ENCODE measurements at places on chromosomes 1 and 21.

DNA sequence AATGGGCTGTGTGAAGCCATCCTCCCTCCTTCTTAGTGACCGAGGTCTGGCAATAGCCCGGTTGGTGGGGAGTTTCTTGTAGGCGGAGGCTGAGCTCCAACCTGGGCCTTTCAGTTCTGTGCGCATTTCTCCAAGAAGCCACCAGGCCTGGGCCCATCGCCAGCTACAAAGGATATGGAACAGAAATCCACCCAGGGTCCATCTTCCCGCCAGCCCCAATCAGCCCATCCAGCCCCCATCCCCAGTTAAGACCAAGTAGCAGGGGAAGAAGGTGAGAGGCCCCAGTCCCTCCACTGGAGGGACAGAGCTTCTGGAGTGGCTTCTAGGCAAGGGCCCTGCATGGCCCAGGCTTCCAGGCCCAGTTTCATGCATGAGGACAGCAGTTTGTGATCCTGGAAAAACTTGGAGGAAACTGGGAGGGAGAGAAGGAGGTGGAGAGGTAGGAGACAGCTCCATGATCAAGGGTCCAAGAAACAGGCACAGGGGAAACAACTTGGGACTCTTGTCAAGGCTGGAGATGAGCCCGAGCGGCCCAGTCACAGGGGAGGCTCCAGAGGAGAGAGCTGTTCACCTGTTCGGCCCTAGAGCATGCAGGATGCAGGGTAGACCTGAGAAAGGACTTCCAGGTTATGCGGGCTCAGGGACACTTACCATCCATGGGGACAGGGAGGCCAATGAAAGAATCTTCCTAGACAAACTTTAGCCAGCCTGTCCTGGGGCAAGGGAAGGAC, 261.2 kb downstream of the PTPRU start:
- DNase-seq, result no peak

GRCh38 chr1:239125027-239125426, 261.3 kb upstream of the CHRM3 start:
- no peak for DNase-seq

GRCh38 chr21:38039841-38040240, 123.6 kb upstream of the KCNJ6 start:
- no peak for DNase-seq

DNA sequence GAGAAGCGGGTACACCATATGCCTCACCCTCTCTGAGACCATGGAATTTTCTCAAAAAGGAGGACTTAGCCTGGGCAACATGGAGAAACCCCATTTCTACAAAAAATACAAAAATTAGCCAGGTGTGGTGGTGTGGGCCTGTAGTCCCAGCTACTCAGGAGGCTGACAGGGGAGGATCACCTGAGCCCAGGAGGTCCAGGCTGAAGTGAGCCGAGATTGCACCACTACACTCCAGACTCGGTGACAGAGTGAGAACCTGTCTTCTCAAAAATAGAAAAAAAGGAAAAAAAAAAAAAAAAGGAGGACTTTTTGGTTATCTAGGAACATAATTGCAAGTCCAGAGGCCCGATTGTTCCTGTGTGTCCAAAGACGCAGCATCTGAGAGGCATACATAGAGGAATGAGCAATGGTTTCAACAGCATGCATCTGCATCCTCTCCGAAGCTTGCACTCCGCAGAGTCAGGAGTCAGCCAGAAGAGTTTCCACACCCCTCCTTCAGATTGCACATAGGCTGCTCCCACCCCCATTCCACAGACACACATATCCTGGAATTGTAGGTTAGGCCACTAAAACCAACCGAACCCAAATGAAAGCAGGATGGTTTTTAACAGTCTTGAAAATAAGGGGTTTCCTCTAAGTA, 2.5 kb upstream of the TBX15 start:
- no peak for DNase-seq

GRCh38 chr1:72137656-72138055, 144.7 kb downstream of the NEGR1 start:
- DNase-seq, result no peak

GRCh38 chr21:39159342-39160063, 23.7 kb downstream of the PSMG1 start:
- DNase-seq, result no peak

GRCh38 chr1:54545916-54546635, 2.0 kb upstream of the ACOT11 start:
- DNase-seq, result no peak

- no peak for DNase-seq
Observed at GRCh38 chr1:147527941-147528936, 13.1 kb upstream of the BCL9 start.

DNA sequence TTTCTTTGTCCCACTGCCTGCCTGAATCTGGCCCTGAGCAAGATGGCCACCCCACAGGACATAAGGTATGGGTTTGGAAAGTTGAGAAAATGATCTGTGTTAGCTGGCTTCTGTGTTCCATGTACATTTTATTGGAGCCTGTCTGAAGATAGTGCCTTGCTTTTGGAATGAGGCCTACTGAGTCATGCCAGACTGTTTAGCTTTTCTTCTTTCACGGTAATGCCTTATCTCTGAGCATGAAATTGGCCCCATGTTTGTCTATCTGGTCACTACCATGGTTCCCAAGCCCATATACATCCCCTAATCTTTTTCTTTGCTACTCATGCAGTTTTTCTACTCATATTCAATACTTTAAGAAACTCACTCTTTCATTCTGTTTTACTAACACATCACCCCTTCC, 85.1 kb upstream of the LMO4 start:
- DNase-seq, result no peak

DNA sequence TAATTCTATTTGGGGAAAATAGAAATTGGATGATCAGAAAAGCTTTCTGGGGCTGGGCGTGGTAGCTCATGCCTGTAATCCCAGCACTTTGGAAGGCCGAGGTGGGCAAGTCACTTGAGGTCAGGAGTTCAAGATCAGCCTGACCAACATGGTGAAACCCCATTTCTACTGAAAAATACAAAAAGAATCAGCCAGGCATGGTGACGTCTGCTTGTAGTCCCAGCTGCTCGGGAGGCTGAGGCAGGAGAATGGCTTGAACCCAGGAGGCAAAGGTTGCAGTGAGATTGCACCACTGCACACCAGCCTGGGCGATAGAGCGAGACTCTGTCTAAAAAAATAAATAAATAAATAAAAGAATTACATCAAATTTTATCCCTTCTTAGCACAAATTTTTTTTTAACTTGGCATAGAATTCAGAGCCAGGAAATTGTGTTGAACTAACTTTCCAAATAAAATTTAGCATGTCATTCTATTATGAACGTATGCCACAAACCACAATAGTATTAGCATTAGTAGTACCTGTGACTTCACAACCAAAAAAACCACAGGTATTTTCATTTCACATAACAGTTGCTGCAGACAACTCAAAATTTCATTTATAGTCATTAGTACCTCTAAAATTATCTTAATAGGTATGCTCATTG, 4.5 kb upstream of the ANKRD13C start:
- no peak for DNase-seq

DNA sequence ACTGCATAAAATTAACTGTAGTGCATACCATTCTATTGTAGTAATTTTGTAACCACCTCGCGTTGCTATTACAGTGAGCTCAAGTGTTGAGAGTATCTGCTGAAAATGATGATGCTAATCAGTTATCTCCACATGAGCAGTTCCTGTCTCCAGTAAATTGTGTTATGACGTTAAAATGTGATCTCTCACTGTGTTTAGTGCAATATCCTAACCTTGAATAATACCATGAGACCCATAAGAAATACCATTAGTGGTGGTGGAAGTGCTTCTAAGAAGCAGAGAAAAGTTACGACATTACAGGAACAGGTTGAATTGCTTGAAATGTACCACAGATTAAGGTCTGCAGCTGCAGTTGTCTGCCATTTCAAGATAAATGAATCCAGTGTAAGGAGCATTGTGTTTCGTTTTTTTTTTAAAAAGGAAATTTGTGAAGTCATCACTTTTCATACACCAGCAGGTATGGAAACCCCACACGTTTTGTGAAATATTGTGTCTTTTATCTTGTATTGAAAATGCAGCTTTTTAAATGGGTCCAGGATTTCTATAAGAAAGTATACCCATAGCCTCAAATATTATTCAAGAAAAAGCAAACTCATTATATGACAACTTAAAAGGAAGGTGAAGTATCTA, 72.5 kb downstream of the ANGPTL1 start:
- DNase-seq, result no peak

- no peak for DNase-seq
Observed at GRCh38 chr1:246476771-246477170, 30.3 kb downstream of the SMYD3 start.

DNA sequence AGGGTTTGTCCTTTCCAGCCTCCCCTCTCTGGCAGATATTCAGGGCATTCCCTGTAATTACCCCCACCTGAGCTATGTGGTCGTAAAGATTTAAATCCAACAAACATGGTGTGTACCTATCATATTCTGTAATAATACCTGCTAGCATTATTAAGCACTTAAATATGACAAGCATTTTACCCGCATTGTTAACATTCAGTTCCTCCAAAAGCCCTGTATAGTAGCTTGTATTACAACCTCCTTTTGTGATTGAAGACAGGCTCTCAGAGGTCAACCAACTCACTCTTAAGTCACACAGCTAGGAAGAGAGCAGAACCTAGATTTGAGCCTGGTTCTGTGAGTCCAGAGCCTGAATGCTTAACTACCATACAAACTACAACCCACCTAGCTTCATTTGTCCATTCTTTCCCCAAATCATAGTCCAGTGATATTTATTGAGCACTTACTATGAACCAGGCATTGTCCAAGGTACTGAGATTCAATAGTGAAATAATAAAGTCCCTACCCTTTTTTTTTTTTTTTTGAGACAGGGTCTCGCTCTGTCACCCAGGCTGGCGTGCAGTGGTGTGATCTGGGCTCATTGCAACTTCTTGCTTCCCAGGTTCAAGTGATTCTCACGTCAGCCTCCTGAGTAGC, 13.8 kb upstream of the KDM4A start:
- no peak for DNase-seq

GRCh38 chr1:8663915-8664329, 153.5 kb downstream of the RERE start:
- no peak for DNase-seq

GRCh38 chr1:71210718-71211117, 129.9 kb upstream of the ZRANB2 start:
- no peak for DNase-seq

- DNase-seq, result peak; percentile 86
Observed at GRCh38 chr1:234772345-234773147, 162.6 kb upstream of the IRF2BP2 start.

DNA sequence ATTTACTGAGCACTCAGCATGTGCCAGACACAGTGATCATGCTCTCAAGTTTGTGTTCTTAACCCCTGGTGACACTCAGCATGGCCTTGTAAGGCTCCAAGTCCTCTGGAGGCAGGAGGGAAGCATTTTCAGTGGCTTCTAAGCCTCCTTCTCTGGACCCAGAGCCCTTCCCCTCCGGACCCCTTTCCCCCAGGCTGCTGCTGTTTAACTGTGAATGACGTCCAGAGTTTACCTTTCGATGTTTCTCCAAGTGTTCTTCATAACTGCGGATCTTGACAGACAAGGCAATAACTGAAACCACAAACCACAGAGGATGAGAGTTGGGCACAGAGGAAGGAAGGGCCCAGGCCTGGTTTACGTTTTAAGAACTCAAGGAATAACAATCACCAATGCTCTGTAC, 6.5 kb downstream of the MRPS15 start:
- DNase-seq, result peak; percentile 57

- peak; percentile 64 for DNase-seq
Observed at GRCh38 chr1:53860967-53861411, 22.9 kb upstream of the NDC1 start.

- no peak for DNase-seq
Observed at GRCh38 chr1:89836252-89837035, 15.6 kb downstream of the LRRC8D start.

DNA sequence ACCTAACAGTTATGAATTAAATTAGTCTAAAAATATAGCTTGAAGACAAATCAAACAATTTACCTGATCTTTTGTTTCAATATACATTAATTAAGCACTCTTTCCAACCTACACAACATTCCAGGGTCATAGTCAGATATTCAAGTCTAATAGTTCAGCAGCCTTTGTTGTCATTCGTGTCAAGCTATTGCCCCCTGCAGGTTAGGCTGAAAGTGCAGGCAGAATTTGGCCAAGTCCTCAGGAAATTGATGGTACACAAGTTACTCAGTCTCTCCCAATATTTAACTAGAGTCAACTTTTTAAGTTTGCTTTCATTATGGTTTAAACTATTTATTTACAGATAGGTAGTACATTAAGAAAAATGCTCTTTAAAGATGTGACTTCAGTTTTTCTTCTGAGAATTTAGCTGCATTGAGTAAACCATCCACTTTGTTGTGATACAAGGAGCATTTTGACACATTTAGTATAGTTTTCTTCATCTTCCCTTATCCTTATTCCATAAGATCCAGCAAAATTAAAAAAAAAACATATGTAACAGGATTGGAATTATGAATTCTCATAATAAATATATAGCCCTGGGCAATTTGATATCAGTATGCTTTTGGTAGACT, 130.3 kb upstream of the DPYD start:
- DNase-seq, result peak; percentile 12

- DNase-seq, result no peak
Observed at GRCh38 chr1:156253634-156254033, 5.8 kb upstream of the PAQR6 start.

- no peak for DNase-seq
Observed at GRCh38 chr1:209870151-209870831, 42.5 kb downstream of the UTP25 start.

GRCh38 chr1:234297668-234298067, 75.6 kb upstream of the COA6 start:
- DNase-seq, result no peak

GRCh38 chr1:58922302-58923089, 138.6 kb upstream of the JUN start:
- DNase-seq, result no peak

GRCh38 chr21:28561772-28562171, 430.9 kb downstream of the LTN1 start:
- no peak for DNase-seq
